Stimulated activated CD4-positive, alpha-beta T cell treated with anti-CD3 and anti-CD28 coated beads, Interleukin-12 subunit alpha, Interleukin-12 subunit beta, amount 100 ng/mL, for 48 hours (primary cell): ENCODE measurements at places on chromosomes 11 and 22.

GRCh38 chr11:130313383-130314183, 1.1 kb downstream of the ZBTB44 start:
- no peak for DNase-seq

DNA sequence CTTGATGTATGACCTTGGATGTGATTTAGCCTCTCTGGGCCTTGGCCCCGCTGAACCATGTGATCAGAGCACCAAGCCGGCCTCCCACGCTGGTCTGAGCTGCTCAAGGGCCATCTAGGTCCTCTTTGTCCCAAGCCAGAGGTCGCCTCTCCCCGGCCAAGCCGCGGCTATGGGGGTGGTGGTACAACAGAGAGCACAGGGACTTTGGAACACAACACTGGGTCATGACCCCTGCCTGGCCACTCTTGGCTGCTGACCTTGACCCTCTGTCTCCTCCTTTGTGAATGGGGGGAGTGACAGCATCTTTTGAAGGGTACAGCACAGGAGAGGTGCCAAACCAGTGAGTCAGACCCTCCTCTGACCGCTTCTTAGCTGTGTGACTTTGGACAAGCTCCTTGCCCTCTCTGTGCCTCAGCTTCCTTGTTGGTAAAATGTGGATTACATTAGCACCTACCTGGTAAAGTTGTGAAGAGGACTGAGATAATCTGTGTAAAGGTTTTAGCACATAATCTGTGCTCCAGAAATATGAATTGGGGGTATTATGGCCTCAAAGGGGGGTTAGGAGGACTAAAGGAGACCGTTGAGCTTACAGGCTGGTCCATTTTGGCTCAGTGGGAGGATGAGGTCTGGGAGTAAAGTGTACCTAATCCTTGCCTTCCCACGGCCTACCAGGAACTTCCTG, 4.7 kb downstream of the SCYL1 start:
- DNase-seq = no peak

- no peak for DNase-seq
These were observed 7.8 kb upstream of the PAX6 start for GRCh38 chr11:31818874-31819331.

DNA sequence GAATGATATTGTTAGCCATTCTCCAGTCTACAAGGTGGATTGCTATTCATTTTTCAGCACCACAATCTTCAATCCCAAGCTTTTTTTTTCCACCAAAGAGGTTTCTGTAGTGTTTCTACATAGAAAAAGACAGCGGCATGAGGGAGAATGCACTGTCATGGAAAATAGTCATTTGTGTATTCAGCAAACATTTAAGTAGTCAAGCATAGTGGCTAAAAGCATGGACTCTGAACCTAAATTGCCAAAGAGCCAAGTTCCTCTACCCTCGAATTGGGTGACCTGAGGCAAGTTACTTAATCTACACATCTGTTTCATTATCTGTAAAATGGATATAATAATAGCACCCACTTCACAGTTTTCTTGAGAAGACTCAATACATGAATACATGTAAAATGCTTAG, 14.2 kb downstream of the GAS2 start:
- no peak for DNase-seq
